ENCODE measurements at places on chromosomes 3 and 15.

DNA sequence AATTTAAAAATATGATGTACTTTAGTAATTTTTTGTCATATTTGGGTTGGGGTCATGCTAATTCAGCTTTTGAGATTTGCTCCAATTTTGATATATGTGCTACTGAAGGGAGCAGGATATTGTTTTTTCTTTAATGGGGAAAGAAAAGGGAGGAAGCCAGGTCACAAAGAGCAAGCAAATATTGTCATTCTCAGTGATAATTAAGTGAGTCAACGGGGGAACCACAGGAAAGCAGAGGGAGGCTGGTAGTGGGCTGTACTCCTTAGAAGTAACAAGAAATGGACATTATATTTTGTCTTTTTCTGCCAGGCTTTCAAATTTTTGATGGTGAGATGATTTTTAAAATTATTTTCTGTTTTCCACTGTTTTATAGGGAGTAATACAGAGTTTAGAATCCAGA is 45.6 kb upstream of the NMD3 start:
- no peaks in the 10 kb centered on the region for H3K36me3 ChIP-seq
- peaks cover 4% of the 10 kb centered on the region for H3K27me3 ChIP-seq
- H3K4me3 ChIP-seq, result no peak overlapping the region
- H3K27ac ChIP-seq, result no peak overlapping the region
- no peak for DNase-seq

DNA sequence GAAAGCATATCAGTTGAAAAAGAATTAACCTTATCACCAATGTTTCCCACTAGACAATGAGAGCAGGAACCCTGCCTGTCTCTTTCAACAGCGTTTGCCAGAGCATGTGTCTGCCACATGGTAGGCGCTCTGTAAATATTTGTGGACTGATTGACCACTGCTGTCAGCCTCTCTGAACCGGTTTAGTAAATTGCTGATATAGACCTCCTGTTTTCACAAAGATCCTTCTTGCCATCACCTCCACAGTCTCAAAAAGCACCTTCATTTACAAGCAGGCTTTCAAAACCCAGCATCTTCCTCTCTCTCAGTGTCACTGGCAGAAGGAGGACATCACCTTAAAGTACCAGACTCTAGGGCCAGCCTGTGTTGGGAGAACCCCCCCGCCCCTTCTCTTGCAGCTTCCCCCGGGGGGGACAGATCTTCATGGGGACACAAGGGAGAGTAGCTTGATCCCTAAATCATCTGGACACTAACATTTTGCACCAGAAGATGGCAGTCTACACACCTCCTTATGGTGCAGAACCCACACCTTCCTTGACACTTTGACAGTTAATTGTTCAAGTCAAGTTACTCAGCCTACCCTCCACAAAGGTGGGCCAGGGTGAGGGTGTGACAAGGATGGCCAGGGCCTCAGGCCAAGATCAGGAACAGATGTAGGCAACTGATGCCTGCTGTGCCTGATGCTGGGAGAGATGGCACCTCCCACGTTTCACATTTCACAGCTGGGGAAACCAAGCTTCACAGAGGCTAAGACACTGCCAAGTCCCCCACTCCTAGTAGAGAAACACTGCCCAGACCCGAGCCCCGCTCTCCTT is 37.8 kb upstream of the USP3 start:
- H3K36me3 ChIP-seq, result no peaks in the 10 kb centered on the region
- peak; percentile 68 for DNase-seq
- H3K27me3 ChIP-seq, result no peaks in the 10 kb centered on the region
- H3K4me1 ChIP-seq, result peaks cover 26% of the 10 kb centered on the region
- no peak overlapping the region for H3K4me3 ChIP-seq

DNA sequence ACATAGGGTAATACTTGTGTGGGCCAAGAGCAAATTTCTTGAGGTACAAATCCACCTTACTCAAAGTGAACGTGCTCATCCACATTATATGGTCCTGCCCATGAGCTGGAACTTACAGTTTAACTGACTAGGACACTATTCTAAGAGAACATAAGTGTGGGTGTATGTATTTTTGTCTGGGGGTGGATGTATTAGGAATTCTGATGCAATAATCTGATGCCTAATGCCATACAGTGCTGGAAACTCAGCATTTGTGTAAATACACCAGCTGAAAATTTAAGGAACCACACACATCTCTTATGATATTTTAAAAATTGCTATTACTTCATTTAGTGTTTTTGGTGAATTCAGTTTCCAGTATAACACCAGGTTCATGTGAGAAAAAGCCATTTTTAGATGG is 1350.7 kb downstream of the ZPLD1 start:
- H3K4me1 ChIP-seq, result no peaks in the 10 kb centered on the region
- H3K27ac ChIP-seq, result no peak overlapping the region
- no peak overlapping the region for H3K4me3 ChIP-seq
- no peaks in the 10 kb centered on the region for H3K27me3 ChIP-seq
- no peak for DNase-seq
- H3K36me3 ChIP-seq, result no peaks in the 10 kb centered on the region

- no peak for DNase-seq
- H3K27ac ChIP-seq, result no peak overlapping the region
- no peaks in the 10 kb centered on the region for H3K36me3 ChIP-seq
- no peaks in the 10 kb centered on the region for H3K27me3 ChIP-seq
- H3K4me1 ChIP-seq, result no peaks in the 10 kb centered on the region
These were observed 256.4 kb upstream of the MCTP2 start for GRCh38 chr15:93974804-93975481.

- H3K27me3 ChIP-seq, result no peaks in the 10 kb centered on the region
- H3K36me3 ChIP-seq, result no peaks in the 10 kb centered on the region
- H3K27ac ChIP-seq, result peak overlapping the region; percentile 100
- H3K4me3 ChIP-seq, result no peak overlapping the region
These were observed 7.7 kb upstream of the PSTPIP1 start for GRCh38 chr15:76987276-76987675.

DNA sequence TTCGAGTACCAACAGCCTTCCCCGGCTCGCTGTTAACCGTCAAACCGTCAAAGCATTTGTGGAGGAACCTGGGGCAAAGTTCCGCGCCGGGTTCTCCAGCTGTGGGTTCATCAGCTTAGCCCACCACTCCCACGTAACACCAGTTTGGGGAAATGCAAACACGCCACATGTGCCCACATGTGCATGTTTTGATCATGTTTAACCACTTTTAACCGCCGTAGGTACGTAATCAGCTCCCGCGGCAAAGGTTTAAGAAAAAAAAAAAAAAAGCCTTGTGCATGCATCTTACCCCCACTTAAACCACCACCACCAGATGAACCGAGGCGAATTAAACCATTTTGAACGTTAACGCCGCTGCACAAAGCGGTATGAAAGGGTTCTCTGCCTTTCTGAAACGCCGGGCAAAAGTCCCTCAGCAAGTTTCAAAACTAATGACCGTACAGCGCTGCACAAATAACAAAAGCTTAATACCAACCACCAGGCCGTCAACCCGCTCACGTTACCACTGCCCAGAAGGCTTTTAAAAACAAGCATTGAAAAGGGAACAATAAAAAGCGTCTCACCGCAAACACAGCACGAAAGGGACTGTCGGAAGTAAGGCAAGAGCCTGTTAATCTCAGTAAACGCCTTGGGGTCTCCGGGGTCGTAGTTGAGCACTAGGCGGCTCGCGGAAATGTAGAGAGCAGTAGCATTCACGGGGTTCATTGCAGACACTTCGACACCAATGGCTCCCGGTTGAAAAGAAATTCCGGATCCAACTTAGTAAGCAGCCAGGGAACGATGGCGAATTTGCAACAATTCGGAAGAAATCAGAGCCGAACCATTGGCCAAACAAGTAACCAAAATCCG is 1.5 kb downstream of the MSL2 start:
- peak overlapping the region; percentile 98 for H3K4me3 ChIP-seq
- peak; percentile 87 for DNase-seq
- H3K36me3 ChIP-seq, result peaks cover 54% of the 10 kb centered on the region
- H3K4me1 ChIP-seq, result peaks cover 38% of the 10 kb centered on the region
- peaks cover 3% of the 10 kb centered on the region for H3K27me3 ChIP-seq

DNA sequence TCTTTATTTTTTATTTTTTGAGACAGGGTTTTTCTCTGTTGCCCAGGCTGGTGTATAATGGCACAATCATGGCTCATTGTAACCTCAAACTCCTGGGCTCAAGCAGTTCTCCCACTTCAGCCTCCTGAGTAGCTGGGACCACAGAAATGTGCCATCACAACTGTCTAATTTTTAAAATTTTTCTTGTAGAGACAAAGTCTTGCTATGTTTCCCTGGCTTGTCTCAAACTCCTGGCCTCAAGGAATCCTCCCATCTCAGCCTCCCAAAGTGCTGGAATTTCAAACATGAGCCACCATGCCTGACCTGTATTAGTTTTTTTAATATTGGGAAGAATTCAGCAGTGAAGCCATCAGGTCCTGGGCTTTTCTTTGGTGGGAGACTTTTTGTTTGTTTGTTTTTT is 13.6 kb upstream of the CLDN11 start:
- H3K36me3 ChIP-seq, result no peaks in the 10 kb centered on the region
- no peaks in the 10 kb centered on the region for H3K4me1 ChIP-seq
- no peak overlapping the region for H3K4me3 ChIP-seq
- no peak overlapping the region for H3K27ac ChIP-seq
- no peaks in the 10 kb centered on the region for H3K27me3 ChIP-seq

- no peak for DNase-seq
- peaks cover 31% of the 10 kb centered on the region for H3K36me3 ChIP-seq
- no peak overlapping the region for H3K4me3 ChIP-seq
These were observed 13.6 kb downstream of the CALML4 start for GRCh38 chr15:68191555-68191954.

- H3K27ac ChIP-seq, result no peak overlapping the region
- no peaks in the 10 kb centered on the region for H3K4me1 ChIP-seq
- H3K27me3 ChIP-seq, result no peaks in the 10 kb centered on the region
- no peak overlapping the region for H3K4me3 ChIP-seq
These were observed 31.1 kb downstream of the DCLK3 start for GRCh38 chr3:36733162-36733696.

DNA sequence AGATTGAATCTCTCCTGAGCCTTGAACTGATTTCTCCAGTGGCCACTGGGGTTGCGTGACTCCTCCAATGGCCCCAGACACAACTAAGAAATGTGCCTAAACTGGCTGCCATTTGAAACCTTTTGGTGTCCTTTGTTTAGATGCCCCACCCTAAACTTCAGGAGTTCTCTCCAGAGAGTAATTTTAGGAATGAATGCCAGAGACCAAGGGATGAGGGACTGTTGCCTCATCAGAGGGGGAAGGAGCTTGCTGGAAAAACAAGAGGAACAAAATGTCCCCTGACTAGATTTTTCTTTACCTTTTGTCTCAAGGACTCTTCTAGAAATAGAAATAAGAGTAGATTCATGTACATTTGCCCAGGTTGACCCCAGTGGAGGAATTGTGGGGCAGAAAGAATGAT is 8.1 kb upstream of the ADPRH start:
- DNase-seq, result no peak
- H3K4me3 ChIP-seq, result no peak overlapping the region
- H3K27me3 ChIP-seq, result peaks cover 14% of the 10 kb centered on the region
- no peak overlapping the region for H3K27ac ChIP-seq
- no peaks in the 10 kb centered on the region for H3K36me3 ChIP-seq

DNA sequence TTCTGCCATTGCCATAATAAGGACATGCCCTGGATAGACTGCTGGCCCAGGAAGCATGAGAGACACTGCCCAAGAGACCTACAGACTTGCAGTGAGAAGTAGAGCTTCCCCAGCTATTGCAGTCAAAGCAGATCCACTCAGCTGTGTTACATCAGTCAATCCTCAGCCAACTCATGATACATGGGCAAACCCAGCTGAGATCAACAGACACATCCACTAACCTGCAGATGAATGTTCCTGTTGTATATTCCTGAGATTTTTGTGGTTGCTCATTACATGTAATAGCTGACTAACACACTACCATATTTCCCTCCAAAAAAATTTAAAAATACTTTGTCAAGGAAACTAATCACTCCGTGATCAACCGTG is 68.6 kb downstream of the DCLK3 start:
- no peaks in the 10 kb centered on the region for H3K27me3 ChIP-seq
- DNase-seq, result no peak
- H3K27ac ChIP-seq, result no peak overlapping the region
- no peaks in the 10 kb centered on the region for H3K4me1 ChIP-seq

- H3K36me3 ChIP-seq, result no peaks in the 10 kb centered on the region
- DNase-seq, result no peak
- H3K27ac ChIP-seq, result no peak overlapping the region
- H3K27me3 ChIP-seq, result no peaks in the 10 kb centered on the region
These were observed 26.3 kb downstream of the CCDC13 start for GRCh38 chr3:42746455-42747450.

GRCh38 chr15:65512189-65512588 is 5.3 kb downstream of the DPP8 start:
- peaks cover 38% of the 10 kb centered on the region for H3K36me3 ChIP-seq
- H3K4me3 ChIP-seq, result no peak overlapping the region
- peaks cover 48% of the 10 kb centered on the region for H3K4me1 ChIP-seq
- H3K27me3 ChIP-seq, result no peaks in the 10 kb centered on the region
- no peak for DNase-seq

DNA sequence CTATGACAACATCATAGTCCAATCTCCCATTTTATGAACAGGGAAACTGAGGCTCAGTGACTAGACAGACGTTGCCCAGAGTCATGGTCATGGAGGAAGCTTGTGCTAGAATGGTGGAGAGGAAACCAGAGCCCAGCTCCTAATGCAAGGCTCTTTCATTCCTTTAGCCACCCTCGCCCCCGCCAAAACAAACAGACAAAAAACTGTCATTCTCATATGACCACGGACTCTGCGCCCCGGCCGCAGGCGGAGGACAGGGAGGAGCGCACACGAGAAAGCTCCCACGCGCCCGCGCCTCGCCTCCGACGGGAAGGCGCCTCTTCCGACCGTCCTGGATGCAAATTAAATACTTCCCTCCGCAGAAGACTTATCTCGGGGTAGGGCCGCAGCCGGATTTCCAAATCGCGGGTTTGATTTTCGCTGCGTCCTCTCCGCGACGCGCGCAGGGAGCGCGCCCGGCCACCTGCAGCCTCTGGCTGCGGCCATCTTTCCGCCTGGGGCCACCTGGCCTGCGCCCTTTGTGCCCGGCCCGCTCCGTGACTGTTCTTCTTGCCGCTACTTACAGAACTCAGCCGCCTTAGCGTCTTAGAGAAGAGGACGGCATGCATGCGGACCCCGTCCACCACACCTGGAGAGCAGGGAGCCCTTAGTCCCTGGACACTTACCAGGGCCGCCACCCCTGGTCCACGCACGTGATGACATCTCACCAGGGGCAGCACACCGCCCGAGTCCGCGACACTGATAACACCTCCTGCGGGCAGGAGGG is 670 bp upstream of the ATP13A3 start:
- peak overlapping the region; percentile 82 for H3K4me3 ChIP-seq
- peak; percentile 63 for DNase-seq
- H3K27ac ChIP-seq, result peak overlapping the region; percentile 84
- peaks cover 25% of the 10 kb centered on the region for H3K36me3 ChIP-seq
- H3K27me3 ChIP-seq, result no peaks in the 10 kb centered on the region
- H3K4me1 ChIP-seq, result peaks cover 47% of the 10 kb centered on the region

GRCh38 chr3:59783468-59783988 is 733.7 kb upstream of the CFAP20DC start:
- H3K27me3 ChIP-seq, result peaks cover 3% of the 10 kb centered on the region
- peaks cover 16% of the 10 kb centered on the region for H3K4me1 ChIP-seq
- H3K27ac ChIP-seq, result peak overlapping the region; percentile 51
- peaks cover 2% of the 10 kb centered on the region for H3K36me3 ChIP-seq
- no peak overlapping the region for H3K4me3 ChIP-seq

Data from activated CD8-positive, alpha-beta T cell treated with anti-CD3 and anti-CD28 coated beads for 36 hours (primary cell).